RPMI7951 (cell line): ENCODE measurements at places on chromosomes 6 and 20.

DNA sequence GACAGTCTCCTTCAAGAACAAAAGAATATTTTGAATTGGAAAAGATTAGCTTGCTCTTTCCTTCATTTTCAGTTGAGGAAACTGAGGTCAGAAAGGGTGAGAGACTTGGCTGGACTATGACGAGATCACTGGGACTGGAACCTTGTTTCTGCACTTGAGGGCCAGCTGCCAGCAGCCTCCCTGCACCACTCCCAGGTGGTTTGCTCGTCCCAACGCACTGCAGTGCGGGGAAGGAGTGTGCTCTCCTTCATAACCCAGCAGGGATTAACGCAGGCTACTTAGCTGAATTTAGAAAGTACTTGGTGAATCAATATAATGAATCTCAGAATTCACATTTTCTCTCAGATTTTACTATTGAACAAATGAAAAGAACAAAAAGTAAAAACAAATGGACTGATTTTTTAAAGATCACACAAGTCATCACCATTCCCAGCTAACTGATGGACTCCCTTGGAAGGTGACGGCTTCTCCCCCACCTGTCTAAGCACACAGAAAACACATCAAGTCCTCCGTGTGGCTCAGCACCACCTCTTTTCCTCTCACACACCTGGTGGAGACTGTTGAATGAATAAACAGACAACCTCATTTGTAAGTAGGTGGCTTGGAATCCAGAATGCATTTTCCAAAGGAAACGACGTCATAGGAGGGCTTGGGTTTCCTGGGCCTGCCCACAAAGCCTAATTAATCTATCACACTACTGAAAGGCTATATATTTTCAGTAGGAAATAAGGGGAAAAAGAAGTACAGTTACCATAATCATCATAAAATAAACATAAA is 121.0 kb downstream of the QRSL1 start:
- DNase-seq, result no peak

- peak; percentile 27 for DNase-seq
These were observed 394 bp downstream of the YIPF3 start for GRCh38 chr6:43516367-43516696.

DNA sequence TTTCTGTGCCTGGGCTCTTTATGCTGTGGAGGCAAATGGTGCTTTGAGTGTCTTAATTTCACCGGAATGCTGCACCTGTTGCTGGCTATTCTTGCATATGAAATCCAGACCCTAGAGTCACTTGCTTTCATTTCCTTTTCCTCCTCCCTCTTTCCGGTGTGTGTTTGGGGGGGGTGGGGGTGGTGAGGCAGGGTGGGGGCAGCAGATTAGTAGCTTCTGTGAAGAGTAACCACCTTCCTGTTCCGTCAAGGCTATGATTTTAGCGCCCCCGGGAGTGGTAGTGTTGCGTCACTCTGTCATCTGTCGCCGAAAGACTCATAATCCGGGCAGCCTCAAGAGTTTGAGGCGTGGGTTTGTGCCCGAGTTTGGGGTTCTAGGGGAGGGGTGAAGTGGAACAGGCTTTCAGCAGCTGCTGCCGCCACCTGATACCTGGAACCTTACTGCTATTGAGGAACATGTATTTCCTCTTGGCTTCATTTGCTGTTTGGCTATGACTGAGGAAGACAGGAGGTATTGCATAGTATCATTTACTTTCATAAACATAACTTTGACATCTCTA is 49.1 kb downstream of the UTRN start:
- DNase-seq, result no peak

DNA sequence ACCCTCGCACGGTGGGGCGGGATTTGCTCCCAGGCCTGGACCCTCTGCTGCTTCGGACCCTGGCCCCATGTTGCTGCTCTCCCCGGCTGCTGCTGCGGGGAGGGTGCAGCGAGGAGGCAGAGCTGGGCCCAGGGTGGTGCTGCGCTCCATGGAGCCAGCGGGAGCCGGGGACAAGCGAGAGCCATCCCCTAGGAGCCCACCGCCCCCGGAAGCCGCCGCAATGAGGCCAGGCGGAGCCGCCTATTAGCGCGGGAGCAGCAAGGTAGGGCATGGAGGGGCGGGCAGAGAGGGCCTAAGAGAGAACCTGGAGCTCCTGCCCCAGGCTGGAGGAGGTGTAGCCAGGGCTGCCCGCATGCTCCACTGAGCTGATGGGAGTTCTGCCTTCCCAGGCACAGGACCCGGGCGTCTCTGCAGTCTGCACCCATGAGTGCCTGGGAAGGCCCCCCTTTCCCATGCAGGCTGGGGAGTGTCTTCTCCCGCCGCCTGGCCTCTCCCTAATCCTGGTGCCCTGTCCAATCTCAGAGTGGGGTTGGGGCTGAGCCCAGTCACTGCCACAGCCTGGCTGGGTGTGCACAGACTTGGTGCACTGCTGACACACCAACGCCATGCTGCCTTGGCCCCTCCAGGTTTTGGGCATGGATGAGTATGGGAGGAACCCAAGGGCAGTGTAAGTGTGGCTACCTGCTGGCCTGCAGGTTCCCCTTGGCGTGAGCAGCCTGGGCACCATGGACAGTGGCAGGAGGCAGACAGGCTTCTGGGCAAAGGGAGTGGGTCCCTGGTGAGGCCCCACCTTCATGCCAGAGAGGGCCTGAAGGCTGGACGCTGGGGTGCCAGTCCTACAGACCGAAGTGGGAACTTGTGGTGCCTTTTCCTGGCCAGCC is 360.6 kb upstream of the MAP3K7 start:
- no peak for DNase-seq

DNA sequence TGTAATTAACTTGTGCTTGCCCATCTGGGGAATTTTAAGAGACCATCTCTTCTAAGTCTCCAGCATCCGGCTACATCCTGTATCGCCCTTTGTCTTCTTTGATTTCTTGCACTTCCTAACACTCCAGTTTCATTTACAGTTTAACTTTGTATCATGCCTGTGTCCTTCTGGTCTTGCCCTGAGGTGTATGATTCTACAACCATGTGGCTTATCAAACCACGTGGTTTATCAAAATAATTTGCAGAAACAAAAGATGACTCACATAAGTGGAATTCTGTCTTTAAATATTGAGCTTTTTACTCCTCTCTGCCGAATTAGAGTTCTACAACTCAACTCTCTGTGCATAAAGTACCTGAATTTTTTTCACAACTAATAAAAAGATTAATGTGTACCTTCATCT is 580.7 kb downstream of the KIF16B start:
- DNase-seq, result peak; percentile 46

DNA sequence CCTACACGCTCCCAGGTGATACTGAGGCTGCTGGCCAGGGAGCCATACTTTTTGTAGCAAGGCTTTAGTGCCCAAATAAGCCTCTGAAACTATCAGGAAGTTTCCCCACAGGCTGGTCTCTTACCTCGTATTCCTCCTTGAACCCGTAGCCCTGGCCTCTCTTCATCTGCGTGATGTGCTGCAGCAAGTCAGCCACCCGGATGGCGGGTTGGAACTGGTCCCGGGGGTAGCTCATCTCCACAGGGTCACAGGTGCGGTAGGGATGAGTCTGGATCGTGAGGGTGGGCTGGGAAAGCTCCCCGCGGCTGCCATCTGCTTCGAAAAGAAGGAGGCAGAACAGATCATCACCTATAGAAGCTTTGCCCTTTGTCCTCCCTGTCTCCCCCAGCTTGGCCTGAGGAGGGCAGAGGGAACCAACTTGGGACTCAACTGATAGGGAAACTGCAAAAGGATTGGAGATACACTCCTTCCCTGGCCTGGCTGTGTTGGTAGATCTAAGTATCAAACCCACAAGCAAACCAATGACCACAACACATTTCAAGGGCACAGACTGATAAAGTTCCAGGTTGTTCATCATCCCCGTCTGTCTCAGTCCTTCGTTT is 543.2 kb upstream of the CHD6 start:
- no peak for DNase-seq

GRCh38 chr20:59013031-59013951 is 5.9 kb upstream of the TUBB1 start:
- no peak for DNase-seq
